Ovary (tissue), 10 donors: ENCODE measurements at places on chromosomes 3 and 15.

DNA sequence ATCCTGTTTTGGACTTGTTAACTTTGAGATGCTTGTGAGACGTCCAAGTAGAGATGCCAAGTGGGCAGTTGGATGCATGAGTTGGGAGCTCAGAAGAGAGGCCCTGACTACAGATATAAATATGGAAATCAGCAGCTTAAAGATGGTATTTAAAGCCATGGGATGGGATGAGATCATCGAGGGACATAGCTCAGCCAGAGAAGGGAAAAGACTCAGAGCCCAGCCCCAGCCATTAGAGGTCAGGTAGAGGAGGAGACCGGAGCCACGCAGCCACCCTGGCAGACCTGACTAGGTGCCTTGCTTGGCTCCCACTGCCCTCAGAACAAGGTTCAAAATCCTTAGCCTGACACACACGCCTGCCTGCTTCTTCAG is 31.1 kb downstream of the ATP2B2 start:
- no peak for DNase-seq

GRCh38 chr3:118578559-118578958 is 456.1 kb downstream of the IGSF11 start:
- no peak for DNase-seq

DNA sequence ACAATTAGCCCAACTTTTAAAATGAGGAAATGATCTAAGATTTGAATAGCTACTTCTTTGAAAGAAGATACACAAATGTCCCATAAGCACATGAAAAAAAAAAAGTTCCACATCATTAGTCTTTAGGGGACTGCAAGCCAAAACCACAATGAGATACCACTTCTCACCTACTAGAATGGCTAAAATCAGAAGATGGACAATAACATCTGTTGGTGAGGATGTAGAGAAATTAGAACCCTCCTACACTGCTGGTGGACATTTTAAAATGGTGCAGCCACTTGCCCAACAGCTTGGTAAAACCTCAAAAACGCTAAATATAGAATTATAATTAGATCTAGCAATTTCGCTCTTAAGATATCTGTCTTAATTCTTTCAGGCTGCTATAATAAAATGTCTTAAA is 77.1 kb downstream of the MEX3B start:
- no peak for DNase-seq

GRCh38 chr3:14503033-14503705 is 37.0 kb downstream of the GRIP2 start:
- DNase-seq = no peak

DNA sequence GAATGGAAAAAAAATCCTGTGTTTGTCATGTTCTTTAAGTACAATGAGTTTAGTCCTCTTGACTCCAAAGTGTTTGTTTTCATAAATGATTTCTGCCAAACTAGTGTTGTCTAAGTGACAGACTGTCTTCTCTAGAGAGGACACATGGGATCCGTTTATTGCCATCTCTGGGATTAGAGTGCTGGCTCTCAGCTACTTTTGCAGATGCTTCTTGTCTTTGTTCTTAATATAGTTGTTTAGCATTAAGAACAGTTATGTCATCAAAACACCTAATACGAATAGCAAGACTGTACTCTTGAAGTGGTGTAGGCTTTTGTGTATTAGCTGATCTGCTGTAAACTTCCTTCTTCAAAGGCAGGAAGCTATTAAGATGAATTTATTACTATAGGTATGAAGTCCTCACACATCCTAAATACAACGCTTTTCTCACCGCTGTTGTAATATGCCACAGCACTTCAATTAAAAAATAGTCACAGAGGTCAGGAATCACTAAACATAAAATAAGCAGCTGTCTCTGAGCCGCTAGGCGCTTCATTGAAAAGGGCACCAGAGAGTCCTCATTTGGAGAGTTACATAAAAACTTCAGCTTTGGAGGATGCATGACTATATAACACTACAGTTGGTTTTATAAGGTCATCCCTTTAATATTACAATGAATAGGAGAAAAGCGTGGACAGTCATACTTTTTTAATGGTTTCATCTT is 128.3 kb upstream of the ZNF385D start:
- no peak for DNase-seq

GRCh38 chr15:72369964-72370363 is 5.8 kb downstream of the HEXA start:
- DNase-seq = no peak
